ENCODE measurements at places on chromosomes 2 and 18. TPM values are rescaled to one million over a fixed set of nuclear protein-coding genes. Genes with fewer than 3 reads are reported as not detected.

The PIK3C3 gene
- total RNA-seq = 65.1 TPM

GRCh38 chr2:47833516-47833968 lies 50.6 kb downstream of the MSH6 start:
- DNase-seq = no peak
- H3K36me3 ChIP-seq = no peaks in the 10 kb centered on the region
- no peak overlapping the region for H3K27ac ChIP-seq
- no peaks in the 10 kb centered on the region for H3K27me3 ChIP-seq
- no peaks in the 10 kb centered on the region for H3K4me1 ChIP-seq

DNA sequence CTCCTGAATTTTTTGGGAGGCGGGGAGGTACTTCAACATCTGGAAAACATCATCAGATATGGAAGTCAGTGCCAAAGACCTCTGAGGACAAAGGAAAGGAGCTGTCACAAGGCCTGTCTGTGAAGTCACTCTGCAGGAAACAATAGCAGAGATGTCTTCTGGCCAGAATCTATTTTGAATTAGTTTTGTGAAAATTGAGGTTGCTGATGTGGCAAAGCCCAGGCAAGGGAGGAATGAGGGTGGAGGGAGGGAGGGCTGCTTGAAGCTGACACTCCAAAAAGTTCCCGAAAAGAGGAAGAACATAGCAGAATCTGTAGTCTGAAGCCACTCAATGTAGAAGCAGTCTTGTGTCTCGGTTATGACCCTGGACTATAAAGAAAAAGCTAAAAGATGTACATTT lies 151.1 kb upstream of the LHCGR start:
- H3K4me3 ChIP-seq = no peak overlapping the region
- H3K27ac ChIP-seq = no peak overlapping the region
- H3K27me3 ChIP-seq = no peaks in the 10 kb centered on the region
- DNase-seq = no peak
- H3K4me1 ChIP-seq = no peaks in the 10 kb centered on the region

DNA sequence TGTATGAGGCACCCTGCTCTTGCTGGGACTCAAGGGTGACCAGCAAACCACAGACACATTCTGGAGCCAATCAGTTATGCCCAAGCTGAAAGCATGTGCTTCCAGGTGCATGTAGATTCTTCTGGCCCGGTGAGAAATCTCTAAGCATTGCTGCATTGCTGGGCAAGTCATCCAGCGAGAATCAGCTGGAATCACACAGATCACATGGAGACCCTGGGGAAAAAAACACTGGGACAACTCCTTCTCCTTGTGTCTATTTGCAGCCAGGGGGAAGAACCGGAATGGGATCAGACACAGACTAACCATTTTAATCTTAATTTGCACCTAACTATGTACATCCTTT lies 119.7 kb upstream of the KLF7 start:
- no peaks in the 10 kb centered on the region for H3K4me1 ChIP-seq
- H3K36me3 ChIP-seq = no peaks in the 10 kb centered on the region
- no peaks in the 10 kb centered on the region for H3K27me3 ChIP-seq
- no peak for DNase-seq
- H3K27ac ChIP-seq = no peak overlapping the region

The ANKRD30BL gene
- total RNA-seq = 27.7 TPM

GRCh38 chr2:144421606-144422510 lies 98.1 kb downstream of the ZEB2 start:
- DNase-seq = no peak
- H3K27me3 ChIP-seq = no peaks in the 10 kb centered on the region
- H3K36me3 ChIP-seq = no peaks in the 10 kb centered on the region
- no peak overlapping the region for H3K27ac ChIP-seq
- no peak overlapping the region for H3K4me3 ChIP-seq
- no peaks in the 10 kb centered on the region for H3K4me1 ChIP-seq
